ENCODE measurements at places on chromosomes 7 and 10. TPM values are rescaled to one million over a fixed set of nuclear protein-coding genes. Genes with fewer than 3 reads are reported as not detected.

DNA sequence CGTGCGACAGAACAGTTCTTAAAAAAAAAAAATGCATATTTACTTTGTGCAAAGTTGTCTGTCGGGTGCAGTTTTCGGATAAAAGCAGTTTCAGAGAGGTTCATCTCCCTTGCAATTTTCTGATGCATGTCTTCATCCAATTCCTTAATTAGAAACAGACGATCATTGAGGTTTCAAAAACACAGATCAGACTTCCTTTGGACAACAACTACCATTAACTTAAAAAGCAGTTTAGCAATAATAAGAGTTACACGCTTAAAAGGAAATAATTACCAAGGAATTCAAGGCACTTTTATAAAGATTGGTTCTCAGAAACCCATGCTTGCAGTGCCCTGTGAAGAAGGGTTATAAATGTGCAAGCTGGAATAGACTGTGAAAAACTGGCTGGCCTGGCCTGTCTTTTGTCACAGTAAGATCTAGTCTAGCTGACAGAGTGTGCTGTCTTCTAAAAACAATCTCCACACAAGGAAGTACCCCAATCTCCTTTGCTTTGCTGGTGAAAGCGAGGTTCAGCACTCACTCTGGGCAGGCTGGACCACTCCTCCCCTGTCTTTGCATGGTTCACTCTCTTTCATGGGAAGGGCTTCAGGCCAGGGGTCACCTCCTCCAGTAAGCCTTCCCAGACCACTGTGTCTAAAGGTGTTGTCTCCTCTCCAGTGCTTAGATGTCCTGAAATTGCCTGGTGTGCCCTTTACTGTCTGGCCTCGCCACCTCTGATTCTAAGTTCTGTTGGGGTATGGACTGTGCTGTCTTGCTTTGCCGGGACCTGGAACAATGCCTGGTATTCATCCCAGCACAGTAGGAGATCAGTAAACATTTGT lies 34.8 kb upstream of the HNRNPH3 start:
- no peaks in the 10 kb centered on the region for H3K4me1 ChIP-seq
- no peaks in the 10 kb centered on the region for H3K27me3 ChIP-seq
- no peak overlapping the region for H3K4me3 ChIP-seq
- no peaks in the 10 kb centered on the region for H3K36me3 ChIP-seq
- DNase-seq, result no peak

DNA sequence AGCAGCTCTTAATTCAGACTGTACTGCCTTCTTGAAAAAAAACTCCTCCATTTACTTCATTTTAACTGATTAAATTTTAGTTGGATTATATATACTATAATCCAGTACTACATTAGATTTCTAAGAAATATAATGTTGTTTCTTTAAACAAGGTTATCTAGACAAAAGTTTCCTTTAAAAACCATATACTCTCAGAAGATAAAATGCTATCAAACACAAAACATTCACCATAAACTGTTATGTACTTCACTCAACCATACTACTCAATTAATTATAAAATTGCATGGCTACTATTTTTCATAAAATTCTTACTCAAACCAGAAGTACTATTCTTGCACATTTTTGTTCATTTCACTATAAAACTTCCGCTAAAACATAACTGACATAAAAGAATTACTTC lies 12.7 kb downstream of the GPR22 start:
- H3K27ac ChIP-seq, result no peak overlapping the region
- H3K36me3 ChIP-seq, result peaks cover 2% of the 10 kb centered on the region
- H3K27me3 ChIP-seq, result no peaks in the 10 kb centered on the region
- no peak overlapping the region for H3K4me3 ChIP-seq

GRCh38 chr10:59627366-59628018 lies 82.2 kb downstream of the SLC16A9 start:
- H3K4me1 ChIP-seq, result peaks cover 2% of the 10 kb centered on the region
- no peak overlapping the region for H3K4me3 ChIP-seq
- DNase-seq, result no peak
- peaks cover 13% of the 10 kb centered on the region for H3K27me3 ChIP-seq
- no peaks in the 10 kb centered on the region for H3K36me3 ChIP-seq
- H3K27ac ChIP-seq, result no peak overlapping the region

DNA sequence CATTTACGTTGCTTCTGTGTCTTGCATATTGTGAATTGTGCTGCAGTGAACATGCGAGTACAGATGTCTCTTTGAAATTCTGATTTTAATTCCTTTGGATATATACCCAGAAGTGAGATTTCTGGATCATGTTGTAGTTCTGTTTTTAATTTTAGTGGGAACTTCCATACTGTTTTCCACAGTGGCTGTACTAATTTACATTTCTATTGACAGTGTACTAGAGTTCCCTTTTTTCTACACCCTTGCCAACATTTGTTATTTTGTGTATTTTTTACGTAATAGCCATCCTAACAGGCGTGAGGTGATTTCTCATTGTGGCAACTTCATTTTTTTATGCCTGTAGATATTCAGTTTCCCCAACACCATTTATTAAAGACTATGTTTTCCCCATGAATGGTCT lies 144.7 kb upstream of the INHBA start:
- peaks cover 5% of the 10 kb centered on the region for H3K4me1 ChIP-seq
- DNase-seq, result no peak
- H3K4me3 ChIP-seq, result no peak overlapping the region
- no peak overlapping the region for H3K27ac ChIP-seq

EPDR1 gene
- 0.54 TPM for total RNA-seq

GRCh38 chr7:22565315-22565811 lies 65.4 kb upstream of the STEAP1B start:
- H3K36me3 ChIP-seq, result no peaks in the 10 kb centered on the region
- DNase-seq, result no peak
- H3K27ac ChIP-seq, result no peak overlapping the region
- H3K4me1 ChIP-seq, result peaks cover 52% of the 10 kb centered on the region
- peaks cover 39% of the 10 kb centered on the region for H3K27me3 ChIP-seq

GRCh38 chr10:75108684-75109458 lies 2.6 kb upstream of the SAMD8 start:
- H3K36me3 ChIP-seq, result peaks cover 2% of the 10 kb centered on the region
- peaks cover 20% of the 10 kb centered on the region for H3K4me1 ChIP-seq
- H3K4me3 ChIP-seq, result peak overlapping the region; percentile 50
- H3K27me3 ChIP-seq, result no peaks in the 10 kb centered on the region

PCLO gene
- not detected for total RNA-seq

DNA sequence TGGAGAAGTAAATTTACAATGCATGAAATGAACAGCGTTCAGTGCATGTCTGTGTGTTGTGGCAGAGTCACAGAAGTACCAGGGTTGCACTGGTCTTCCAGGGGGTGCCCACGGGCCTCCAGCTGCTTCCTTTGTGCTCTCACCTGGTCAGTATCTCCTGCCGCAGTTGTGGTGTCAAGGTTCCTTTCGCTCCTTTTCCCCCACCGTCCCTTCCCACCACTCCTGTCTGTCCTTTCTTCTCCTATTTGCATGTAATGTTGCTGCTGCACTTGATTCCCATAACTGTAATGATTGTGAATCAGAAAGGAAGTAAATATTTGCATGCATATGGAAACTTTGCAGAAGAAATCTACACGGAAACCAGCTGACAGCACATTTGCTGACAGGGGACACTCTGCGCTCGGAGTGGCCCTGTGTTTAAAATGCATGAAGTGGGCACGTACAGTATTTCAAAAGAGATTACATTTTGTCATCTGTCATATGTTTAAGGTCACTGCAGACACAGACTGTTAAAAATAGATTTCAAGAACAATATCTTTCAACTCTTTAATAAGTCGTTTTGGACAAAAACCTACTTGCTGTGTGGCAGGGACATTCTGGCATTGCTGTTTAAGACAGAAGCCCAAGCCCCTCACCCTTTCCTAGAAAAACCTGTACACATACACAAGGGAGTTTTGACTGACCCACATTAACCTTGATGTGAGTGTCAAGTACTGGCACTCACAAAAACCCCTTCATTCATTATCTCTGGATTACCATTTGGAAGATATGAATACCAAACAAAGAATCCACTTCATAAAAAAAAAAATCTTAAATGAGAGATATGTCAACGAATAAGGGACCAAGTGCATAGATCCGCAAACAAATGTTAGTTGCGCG lies 336.7 kb upstream of the KLF6 start:
- peaks cover 34% of the 10 kb centered on the region for H3K4me1 ChIP-seq
- H3K27ac ChIP-seq, result peak overlapping the region; percentile 87
- peaks cover 17% of the 10 kb centered on the region for H3K36me3 ChIP-seq
- H3K27me3 ChIP-seq, result peaks cover 2% of the 10 kb centered on the region

C10orf53 gene
- total RNA-seq, result not detected

DNA sequence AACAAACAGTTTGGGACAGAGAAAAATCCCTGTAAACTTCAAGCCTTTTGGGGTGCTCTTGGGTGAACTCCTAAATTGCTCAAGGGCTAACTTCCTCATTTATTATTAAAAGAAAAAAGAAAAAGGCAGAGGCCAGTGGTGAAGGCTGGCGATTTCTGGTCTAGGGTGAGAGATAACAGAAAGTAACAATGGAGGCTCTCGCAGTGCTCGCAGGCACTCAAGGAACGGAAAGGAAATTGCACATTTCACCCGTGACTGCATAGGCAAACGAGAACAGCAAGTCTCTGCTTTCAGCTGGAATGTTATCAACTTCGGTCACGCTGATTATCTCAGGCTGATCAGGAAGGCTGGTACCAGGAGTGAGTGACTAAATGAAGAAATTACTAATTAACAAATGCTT lies 70.7 kb downstream of the PRKAG2 start:
- H3K36me3 ChIP-seq, result no peaks in the 10 kb centered on the region
- no peaks in the 10 kb centered on the region for H3K4me1 ChIP-seq
- H3K4me3 ChIP-seq, result no peak overlapping the region

EN2 gene
- not detected for total RNA-seq

GRCh38 chr7:18352339-18353255 lies 143.0 kb upstream of the HDAC9 start:
- H3K27ac ChIP-seq, result no peak overlapping the region
- H3K4me3 ChIP-seq, result no peak overlapping the region
- H3K36me3 ChIP-seq, result no peaks in the 10 kb centered on the region
- DNase-seq, result peak; percentile 59

DNA sequence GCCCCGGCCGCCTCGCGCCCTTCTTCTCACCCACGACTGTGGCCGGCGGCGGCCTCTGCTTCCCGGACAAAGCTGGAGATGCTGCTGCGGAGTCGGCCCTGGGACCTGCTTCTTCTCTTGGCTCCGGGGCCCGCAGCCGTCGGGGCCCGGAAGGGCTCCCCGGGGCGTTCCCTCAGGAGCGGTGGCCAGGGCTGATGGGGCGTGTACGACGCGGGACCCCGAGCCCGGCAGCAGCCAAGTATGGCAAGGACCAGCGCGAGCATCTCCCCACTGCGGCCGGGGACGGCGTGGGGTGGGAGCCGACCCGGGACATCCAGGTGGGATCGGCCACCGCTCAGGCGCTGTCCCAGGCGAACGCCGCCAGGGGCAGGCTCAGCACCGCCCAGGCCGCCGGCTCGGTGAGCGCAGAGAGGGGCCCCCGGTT lies 27.6 kb upstream of the BMS1 start:
- H3K27me3 ChIP-seq, result peaks cover 67% of the 10 kb centered on the region
- no peaks in the 10 kb centered on the region for H3K36me3 ChIP-seq
- peaks cover 2% of the 10 kb centered on the region for H3K4me1 ChIP-seq
- no peak overlapping the region for H3K27ac ChIP-seq

DNA sequence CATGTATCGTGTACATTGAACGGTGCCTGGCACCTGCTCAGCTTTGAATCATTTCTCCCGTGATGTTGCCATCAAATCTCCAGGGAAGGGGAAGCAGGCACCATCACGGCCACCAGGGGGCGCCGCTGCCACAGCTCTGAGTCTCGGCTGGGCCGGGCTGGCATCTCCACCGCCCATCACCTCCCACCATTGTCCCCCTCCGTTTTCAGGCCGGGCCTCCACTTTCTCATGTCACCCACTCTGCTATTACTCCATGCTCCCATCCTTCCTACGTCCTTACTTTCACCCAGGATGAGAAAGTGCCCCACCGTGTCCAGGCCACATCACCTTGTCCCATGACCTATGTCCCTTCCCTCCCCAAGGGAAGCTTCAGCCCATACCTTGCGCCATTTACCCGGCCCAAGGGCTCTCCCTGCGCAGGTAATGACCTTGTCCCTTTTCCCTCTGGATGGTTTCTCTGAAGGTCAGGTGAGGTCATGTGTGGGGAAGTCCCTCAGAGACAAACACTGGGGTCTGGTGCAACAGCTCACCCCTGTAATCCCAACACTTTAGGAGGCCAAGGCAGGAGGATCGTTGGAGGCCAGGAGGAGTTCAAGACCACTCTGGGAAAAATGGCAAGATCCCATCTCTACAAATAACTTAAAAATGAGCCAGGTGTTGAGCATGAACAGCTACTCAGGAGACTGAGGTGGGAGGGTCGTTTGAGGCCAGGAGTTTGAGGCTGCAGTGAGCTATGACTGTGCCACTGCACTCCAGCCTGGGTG lies 31.8 kb upstream of the OCM2 start:
- H3K4me1 ChIP-seq, result peaks cover 5% of the 10 kb centered on the region
- no peaks in the 10 kb centered on the region for H3K36me3 ChIP-seq
- peak; percentile 94 for DNase-seq
- H3K27me3 ChIP-seq, result no peaks in the 10 kb centered on the region
- no peak overlapping the region for H3K27ac ChIP-seq
- no peak overlapping the region for H3K4me3 ChIP-seq

DNA sequence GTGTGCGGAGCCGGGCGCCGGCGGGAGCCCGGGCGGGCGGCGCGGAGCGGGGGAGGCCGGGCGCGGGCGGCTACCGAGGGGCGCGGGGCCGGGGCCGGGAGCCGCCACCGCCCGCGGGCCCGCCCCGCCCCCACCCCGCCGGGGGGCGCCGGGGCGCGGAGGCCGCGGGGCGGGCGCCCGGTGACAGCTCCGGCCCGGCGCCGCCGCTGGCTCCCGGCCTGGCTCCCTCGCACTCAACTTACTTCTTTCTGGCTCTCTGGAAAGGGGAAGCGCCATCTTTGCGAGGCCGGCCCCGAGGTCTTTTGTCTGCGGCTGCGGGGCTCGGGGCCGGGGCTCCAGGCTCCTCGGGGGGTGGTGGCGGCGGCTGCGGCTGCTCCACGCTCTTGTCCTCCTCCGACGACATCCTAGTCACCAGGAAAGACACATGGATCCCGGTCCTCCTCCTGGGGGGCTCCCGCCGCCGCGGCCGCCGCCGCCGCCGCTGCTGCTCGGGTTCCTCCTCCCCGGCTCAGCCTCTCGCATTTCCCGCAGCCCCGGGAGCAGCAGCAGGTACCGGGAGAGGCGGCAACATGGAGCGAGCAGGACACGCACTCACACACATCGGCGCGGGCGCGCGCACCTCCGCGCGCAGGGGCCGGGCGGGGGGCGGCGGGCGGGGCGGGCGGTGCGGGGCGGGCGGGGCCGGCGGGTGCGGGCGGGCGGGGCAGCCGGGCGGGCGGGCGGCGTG lies at the start of gene KMT2C:
TSS of gene KMT2C (minus strand) at position 620 of the 727 bp plus-strand sequence. CDS start at position 403, 217 bp downstream.
- peaks cover 20% of the 10 kb centered on the region for H3K4me1 ChIP-seq
- peaks cover 2% of the 10 kb centered on the region for H3K36me3 ChIP-seq
- DNase-seq, result peak; percentile 87
- H3K4me3 ChIP-seq, result peak within 1 kb of the TSS; percentile 88

GRCh38 chr10:60508037-60508436 lies 118.4 kb upstream of the ANK3 start:
- no peak overlapping the region for H3K27ac ChIP-seq
- no peak for DNase-seq
- H3K4me3 ChIP-seq, result no peak overlapping the region
- H3K4me1 ChIP-seq, result peaks cover 2% of the 10 kb centered on the region

PSPH gene
- 23.8 TPM for total RNA-seq

- no peaks in the 10 kb centered on the region for H3K27me3 ChIP-seq
- no peak overlapping the region for H3K4me3 ChIP-seq
- no peak overlapping the region for H3K27ac ChIP-seq
- no peaks in the 10 kb centered on the region for H3K36me3 ChIP-seq
- DNase-seq, result no peak
These were observed 18.3 kb upstream of the RPA3 start for GRCh38 chr7:7736671-7737070.
